Activated CD8-positive, alpha-beta memory T cell treated with anti-CD3 and anti-CD28 coated beads for 48 hours (primary cell): ENCODE measurements at places on chromosomes 1 and 21.

- DNase-seq, result no peak
These were observed 348.7 kb upstream of the NR5A2 start for GRCh38 chr1:199678771-199679170.

DNA sequence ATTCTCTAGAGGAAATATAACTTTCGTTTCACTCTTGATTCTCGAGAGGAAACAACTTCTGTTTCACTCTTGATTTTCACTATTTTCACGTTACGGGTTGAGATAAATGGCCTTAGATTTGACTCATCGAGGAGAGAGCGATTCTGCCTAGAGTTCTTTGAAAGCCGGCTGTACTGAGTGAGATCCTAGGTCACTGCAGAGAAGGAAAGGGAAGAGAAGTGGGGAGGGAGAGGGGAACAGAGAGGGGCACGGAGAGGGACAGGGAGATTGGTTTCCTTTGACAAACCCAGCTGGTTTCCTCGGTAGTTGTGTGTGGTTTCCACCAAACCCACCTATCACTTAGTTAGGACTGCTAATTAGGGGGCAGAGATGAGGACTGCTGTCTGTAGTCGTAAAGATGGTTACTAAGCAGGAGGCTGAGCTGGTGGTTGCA lies 21.6 kb upstream of the GPR137B start:
- DNase-seq, result no peak

DNA sequence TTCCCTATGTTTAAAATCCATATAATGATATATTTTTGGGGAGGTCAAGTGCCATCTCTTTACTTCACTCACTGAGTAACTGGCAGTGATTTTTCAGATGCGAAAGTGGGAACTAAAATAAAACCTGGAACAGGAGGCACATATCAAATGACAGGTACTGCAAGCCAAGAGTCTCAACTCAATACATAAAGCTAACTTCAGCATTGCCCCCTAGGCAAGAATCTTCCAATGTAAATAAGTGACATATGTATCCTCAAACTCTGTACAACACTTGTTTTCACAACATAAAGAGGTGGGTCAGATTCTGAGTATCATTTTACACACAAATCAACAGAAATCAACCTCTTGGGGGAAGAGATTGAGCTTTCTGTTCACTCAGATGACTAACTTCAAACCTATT lies 18.1 kb downstream of the DCAF8 start:
- no peak for DNase-seq

- no peak for DNase-seq
These were observed 17.5 kb upstream of the ECE1 start for GRCh38 chr1:21307663-21308305.

DNA sequence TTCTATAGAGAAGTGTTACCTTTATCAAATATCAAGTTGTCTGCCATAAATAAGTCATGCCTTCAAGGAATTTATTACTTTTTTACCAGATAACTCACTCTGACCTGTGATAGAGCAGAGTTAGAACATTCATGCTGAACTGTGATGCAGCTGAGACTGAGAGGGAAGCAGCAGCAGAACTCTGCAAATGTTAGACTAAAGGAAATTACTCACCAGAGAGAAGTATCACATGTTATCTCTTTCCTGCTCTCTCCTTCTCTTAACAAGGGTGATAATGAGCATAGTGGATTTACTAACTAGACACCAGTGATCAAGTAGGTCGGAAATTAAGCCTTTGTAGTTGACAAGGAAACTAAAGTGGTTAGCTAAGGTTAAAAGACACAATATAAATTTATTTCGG lies 181.6 kb downstream of the RASAL2 start:
- DNase-seq, result no peak

DNA sequence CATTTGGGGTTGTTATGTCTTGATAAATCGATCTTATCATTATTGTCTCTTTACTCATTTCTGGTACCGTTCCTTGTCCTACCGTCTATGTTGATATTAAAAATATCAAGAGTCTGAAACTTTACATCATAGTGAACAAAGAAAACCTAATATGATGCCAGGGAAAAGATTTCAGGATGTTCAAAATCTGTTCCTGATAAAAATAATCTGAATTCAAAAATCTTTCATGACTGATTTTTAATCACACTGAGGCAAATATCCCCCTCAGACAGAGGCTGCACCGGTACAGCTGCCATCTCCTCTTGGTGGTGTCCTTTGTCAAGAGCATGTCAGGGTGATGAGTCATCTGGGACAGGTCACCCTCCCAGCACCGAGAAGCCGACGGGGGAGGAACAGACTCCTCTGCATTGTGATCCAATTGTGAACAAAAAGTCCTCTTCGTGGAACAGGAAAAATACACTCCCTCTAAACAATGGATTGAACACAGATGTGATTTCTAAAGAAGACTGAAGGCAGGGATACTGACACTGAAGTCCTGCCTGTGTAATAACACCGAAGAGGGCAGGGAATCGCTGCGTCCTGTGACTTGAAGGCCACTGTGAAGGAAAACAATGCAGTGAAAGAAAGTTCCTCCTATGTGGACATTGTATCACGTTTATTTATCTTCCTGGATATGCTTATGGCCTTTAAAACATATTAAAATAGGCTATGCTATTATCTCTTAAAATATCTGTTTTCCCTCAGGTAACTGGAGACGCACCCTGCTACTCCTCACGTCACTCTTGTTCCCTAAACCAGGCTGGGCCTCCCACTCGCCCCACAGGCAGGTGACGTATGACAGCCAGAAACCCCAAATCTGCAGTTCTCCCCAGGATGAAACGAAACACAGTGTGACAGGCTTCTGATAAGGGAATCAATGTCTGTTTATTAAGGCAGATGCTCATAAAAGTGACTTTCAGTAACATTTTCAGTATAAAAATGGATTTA lies 4.3 kb upstream of the SPATC1L start:
- no peak for DNase-seq

GRCh38 chr1:224732377-224733026 lies 116.4 kb downstream of the CNIH3 start:
- no peak for DNase-seq

GRCh38 chr21:40505681-40506080 lies 341.3 kb downstream of the DSCAM start:
- no peak for DNase-seq

DNA sequence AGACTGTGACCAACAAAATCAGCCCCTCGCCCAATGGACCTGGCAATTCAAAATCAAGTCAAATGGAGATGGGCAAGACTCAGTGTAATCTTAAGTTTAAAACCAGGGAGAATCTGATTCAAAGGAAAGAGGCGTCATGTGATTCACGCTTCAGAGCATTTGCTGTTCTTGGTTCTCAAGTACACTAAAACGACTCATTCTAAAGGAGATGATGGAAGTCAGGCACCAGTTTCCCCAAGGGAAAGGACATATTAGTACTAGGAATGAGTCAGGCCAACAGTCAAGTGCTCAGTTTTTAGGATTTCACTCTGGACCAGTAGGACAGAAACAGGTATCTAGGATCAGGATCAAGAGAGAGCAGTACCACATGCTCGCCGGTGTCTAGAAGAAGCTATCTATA lies 429.6 kb downstream of the PLPP3 start:
- DNase-seq, result no peak

DNA sequence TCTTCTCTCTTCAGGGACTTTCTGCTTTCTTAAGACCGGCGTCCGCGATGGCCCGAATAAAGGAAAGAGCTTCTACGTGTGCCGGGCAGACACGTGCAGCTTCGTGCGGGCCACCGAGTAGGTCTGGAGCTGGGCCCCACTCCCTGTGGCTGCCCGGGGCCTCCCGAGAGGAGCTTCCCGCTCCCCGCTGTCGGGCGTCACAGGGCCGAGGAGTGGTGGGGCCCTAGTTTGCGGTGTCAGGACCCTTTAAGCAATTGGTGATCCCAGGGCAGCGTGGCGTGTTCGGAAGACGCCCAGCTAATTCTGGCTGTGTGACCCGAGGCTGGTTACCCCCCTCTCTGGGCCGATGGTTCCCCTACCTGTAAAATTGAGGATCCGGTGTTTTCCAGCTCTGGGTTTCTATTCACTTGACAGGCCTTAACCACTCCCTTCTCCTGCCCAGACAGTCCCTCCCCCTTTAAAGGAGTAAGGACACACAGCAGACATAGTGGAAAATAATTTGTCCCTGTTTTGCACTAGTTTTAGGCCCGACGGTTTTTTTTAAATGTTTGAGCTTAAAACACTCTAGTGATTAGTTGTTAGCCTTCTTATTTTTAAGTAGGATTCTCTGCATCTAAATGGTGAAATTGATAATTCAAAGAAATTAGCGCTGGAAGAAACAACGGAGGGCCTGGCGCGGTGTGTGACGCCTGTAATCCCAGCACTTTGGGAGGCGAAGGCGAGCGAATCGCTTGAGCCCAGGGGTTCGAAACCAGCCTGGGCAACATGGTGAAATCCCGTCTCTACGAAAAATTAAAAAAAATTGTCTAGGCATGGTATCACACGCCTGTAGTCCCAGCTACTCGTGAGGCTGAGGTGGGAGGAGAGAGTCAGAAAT lies 553 bp downstream of the TTF2 start:
- DNase-seq, result no peak

DNA sequence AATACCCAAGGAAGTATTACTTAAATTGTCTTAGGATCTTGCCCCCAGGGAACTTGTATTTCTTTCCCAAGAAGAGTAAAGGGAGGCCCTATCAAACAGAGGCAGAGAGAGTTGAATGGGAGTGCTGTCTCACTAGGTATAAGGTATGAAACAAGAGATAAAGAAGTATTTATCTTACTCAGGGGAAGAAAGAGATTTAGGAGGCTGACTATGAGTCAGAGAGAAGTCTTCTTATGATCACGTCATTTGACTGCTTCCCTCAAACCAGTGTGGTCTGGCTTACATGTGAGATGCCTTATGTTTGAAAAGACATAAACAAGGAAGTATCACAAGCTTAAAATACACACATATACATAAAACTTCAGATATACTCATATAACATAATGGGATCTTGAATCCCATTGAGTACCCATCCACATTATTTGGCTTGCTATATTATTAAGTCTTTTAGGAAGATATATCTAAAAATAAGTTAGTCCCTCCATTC lies 29.6 kb downstream of the DUSP10 start:
- DNase-seq, result no peak

- no peak for DNase-seq
These were observed 16.3 kb downstream of the SLC19A1 start for GRCh38 chr21:45525910-45526306.

DNA sequence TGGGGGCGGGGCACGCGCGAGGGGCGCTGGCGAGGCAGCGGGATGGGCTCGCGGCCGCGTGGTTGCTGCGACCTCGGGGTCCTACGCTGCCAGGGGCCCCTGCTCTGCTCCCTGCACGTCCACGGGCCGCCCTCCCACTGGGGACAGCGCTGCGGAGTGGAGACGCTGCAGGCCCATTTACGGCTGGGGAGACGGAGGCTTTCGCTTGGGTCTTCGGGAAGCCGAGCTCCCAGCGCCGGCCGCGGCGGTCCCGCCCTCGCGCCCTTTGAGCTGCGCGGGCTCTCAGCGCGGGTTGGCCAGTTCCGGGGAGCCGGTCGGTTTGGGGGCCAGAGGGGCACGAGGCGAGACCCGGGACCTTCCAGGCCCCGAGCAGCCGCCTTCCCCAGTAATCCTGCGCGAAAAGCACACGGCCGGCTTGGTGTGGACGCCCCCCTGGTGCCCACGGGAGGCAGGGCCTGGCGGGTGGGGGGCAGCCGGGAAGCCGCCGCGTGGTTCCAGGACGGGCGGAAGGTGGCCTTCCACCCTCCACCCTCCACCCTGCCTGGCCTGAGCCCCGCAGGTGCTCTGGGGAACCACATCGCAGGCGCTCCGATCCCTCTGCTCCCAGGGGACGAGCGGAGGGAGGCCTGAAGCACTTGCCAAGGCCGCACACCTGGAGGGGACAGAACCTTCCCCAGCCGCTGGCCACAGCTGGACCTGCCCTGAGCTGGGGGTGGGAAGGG lies 570 bp upstream of the PEX10 start:
- no peak for DNase-seq

DNA sequence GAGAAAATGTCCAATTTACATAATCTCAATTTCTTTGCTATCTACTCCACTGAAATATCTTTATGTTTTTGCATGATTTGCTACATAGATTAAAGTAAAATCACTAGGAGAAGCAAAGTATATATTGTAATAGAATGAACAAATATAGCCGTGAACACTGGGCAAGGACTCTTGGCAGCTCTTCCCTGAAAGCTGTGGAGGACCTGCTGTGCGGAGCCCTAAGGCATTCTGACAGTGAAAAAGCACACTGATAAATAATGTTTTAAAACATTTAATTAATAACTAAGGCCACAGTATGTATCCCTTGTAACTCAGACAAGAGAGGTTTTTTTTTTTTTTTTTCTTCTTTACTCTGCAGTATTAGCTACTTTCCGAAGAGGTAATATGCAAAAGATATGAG lies 256.1 kb upstream of the DPYD start:
- DNase-seq, result no peak

DNA sequence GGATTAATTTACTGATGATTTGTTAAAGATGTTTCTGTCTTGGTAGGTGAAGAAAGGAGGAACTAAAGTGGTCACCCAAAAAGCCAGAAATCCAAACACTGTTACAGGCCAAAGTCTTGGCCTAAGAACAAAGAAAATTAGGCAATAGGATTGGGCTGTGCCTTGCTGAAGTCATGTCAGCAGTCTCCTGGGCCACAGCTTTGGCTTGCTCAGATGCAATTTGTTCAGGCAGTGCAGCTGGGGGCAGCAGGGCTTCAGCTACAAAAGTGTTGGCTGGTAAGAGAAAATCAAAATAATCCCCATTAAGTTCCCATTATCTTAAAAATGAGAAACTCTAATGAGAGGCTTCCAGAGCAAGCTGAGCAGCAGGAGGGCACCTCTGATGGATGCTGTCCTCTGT lies 14.0 kb upstream of the RAP1A start:
- no peak for DNase-seq

DNA sequence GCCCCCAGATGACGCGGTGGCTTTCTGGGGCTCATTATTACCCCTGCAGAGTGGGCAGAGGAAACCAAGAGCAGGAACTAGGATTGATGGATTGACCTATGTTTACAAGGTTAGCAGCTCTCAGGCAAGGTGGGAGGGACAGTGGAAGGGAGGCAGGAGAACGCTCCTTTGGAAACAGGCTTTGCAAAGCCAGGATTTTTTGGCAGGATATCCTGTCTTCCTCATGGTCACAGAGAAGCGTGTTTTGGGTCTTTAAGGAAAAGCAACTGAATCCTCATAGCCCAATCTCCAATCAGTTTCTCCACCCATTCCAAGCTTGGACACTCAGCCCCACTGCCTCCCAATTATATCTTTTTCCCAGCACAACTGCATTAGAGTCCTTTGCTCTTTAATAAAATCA lies 105.6 kb upstream of the SOD1 start:
- DNase-seq, result no peak

DNA sequence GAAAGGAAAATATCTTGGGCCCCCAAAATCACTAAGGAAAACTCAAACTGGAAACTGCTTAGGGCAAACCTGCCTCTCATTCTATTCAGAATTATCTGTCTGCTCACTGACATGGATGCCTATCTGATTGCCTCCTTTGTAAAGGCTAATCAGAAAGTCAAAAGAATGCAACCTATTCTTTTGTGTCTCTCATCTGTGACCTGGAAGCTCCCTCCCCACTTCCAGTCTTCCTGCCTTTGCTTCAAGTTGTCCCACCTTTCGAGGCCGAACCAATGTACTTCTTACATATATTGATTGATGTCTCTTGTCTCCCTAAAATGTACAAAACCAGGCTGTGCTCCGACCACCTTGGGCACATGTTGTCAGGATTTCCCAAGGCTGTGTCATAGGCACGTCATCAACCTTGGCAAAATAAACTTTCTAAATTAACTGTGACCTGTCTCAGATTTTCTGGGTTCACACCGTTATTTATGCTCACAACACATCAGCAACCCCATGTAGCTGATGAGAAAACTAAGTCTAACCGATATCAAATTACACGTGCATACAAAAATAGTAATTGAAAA lies 302.3 kb upstream of the NRIP1 start:
- DNase-seq, result no peak

GRCh38 chr1:2874607-2875480 lies 73.4 kb upstream of the TTC34 start:
- DNase-seq, result no peak
